ENCODE measurements at places on chromosomes 16 and 17.

- no peak for DNase-seq
These were observed 10.6 kb downstream of the POLR3E start for GRCh38 chr16:22307838-22308237.

DNA sequence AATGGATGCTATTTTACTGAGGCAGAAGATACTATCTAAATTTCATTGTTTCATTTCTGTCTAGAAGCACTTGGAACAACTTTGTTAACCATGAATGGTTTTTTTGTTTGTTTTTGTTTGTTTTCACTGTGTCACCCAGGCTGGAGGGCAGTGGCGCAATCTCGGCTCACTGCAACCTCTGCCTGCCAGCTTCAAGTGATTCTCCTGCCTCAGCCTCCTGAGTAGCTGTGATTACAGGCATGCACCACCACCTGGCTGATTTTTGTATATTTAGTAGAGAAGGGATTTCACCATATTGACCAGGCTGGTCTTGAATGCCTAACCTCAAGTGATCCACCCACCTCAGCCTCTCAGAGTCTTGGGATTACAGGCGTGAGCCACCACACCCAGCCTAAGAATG, 40.5 kb downstream of the ABHD15 start:
- DNase-seq = no peak

DNA sequence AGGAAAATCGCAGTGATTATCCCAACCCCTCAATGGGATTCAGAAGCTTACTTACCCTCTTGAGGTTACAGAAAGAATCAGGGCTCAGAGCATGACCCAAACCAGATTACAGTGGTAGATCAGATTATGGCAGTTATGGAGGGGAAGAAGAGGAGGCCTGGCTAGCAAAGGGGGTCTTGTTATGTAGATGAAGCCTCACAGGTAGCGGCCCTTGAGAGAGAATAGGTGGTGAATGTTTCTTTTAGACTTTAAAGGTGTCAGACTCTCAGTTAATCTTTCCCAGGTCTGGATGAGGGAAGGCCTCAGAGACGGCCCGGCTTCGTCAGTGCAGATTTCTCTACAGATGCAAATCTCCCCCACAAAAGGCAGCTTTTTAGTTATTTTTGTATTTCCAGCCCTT, 15.6 kb downstream of the RNF112 start:
- no peak for DNase-seq

- no peak for DNase-seq
These were observed 45.9 kb downstream of the ABAT start for GRCh38 chr16:8720080-8720966.

- DNase-seq = no peak
These were observed 17.1 kb downstream of the NME3 start for GRCh38 chr16:1754204-1754603.

GRCh38 chr17:8806926-8807550, 7.9 kb upstream of the MFSD6L start:
- DNase-seq = no peak

DNA sequence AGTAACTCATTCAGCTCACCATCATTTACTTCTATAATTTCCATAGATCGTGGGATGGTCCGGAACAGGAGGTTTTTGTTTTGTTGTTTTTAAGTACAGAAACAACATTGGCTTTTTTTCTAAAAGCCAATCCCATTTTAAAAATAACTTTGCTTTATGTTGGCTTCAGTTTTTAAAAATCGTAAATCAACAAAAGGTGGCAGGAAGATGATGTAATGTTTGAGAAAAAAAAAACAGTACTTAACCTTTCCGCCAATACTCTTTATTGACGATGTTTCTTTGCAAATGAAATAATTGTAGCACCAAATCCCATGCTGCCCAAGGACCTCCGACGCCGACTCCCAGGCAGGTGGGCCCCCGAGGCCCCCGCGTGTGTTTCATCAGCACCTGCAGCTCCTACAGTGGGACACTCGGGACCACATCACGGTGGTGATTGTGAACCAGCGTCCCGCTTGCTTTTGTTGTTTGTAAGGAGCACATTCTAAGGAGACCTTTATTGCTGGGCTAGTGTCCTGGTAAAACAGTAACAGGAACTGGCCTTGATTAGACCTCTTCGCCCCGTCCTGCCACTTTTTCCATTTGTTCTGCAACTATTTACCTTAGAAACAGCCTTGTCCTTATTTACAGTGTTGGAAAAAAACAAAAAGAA, 140.2 kb upstream of the CHMP6 start:
- DNase-seq = no peak

DNA sequence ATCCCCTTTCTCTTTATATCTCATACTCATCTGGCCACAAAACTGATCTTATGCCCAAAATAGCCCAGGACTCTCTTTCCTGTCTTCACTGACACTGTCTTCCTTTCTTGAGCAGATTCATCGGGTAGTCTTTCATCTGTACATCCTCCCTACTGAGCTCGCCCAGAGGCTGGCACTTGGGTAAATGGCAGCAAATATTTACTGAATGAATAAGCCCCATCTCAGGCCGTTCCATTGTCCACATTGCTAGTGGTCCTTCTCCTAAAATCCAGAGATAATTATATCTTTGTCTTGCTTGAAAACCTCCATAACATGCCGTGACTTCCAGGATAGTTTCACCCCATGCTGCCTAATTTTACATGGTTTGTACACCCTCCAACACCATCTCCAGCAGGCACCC, 158.1 kb upstream of the SDK2 start:
- no peak for DNase-seq

GRCh38 chr16:2473446-2473926, 1.4 kb upstream of the TBC1D24 start:
- no peak for DNase-seq

DNA sequence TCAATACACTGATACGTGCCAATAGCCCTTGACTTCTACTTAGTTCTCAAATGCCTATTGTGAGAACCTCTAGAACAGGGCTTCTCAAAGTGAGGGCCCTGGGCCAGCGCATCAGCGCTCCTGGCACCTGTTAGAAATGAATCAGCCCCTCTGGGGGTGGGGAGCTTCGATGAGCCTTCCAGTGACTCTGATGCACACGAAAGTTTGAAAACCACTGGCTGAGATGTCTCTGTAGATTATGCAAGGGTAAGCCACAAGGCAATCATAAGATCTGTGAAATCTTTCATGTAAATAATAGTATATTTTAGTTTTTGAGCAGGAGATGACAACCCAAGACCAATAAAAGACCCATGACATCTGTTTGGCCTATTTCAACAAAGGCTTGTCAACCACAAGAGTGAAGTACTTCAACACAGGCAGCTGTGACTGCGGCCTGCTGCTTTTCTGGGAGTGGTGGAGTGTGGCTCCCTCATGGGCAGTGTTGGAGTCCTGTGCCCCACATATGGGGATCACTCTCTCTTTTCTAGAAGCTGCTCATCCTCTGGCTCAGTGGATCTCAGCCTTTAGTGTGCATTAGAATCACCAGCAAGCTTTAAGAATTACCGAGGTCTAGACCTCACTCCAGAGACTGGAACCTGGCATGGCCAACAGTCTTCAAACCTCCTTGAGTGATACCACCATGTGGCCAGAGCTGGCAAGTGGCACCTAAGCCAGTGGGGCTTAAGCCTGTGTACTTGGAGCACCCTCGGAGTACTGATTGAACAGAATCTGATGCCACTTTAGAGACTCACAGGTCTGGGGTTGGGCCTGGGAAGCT, 5.8 kb downstream of the MTHFSD start:
- DNase-seq = no peak

DNA sequence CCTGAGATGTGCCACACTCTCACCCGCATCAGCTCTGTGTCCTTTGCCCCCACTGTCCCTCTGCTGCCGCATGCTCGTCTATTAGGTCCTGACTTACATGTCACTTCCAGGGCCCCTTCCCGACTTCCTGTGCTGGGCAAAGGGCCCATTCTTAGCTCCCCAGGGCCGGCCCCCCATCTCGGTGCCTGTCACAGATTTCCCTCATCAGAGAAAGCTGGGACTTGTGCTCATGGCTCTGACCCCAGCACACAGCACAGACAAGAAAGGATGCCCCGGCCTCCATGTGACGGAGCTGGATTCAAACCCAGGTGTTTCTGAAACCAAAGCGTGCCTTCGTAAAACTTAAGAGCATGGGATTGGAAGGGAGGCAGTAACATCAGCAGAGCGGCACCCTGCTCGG, 5.9 kb upstream of the MAPK7 start:
- no peak for DNase-seq

DNA sequence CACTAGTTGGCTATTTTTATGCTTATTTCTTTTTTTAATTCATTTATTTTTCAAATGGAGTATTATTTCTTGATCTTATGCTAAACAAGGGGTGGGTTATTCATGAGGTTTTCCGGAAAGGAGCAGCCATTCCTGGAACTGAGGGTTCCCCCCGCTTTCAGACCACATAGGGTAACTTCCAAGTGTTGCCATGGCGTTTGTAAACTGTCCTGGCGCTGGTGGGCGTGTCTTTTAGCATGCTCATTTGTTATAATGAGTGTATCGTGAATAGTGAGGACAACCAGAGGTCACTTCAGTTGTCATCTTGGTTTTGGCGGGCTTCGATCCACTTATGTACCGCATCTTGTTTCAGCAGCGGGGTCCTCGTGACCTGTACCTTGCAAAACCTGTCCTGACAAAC, 29.6 kb upstream of the ASGR2 start:
- DNase-seq = no peak

DNA sequence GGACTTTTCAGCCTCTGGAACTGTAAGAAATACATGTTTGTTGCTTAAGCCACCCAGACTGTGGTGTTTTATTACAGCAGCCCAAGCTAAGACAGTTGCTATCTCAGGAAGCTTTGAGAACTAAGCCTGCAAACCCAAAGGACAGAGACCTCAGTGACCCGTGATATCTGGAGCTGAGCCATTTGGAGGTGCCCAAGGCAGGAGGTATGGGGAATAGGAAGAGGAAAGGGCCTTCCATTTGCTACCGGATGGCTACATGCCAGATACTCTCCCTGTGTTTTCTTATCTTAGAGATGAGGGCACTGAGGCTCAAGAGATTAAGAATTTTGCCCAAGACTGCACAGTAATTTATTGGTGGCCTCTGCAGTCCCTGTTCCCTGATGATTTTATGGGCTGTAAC, 622.1 kb upstream of the CDH5 start:
- DNase-seq = no peak

- no peak for DNase-seq
These were observed 949 bp upstream of the SPAG7 start for GRCh38 chr17:4968486-4969046.

- no peak for DNase-seq
These were observed 548 bp downstream of the TBX2 start for GRCh38 chr17:61400066-61400716.

- no peak for DNase-seq
These were observed 279.5 kb downstream of the SEC14L1 start for GRCh38 chr17:77420095-77420803.

DNA sequence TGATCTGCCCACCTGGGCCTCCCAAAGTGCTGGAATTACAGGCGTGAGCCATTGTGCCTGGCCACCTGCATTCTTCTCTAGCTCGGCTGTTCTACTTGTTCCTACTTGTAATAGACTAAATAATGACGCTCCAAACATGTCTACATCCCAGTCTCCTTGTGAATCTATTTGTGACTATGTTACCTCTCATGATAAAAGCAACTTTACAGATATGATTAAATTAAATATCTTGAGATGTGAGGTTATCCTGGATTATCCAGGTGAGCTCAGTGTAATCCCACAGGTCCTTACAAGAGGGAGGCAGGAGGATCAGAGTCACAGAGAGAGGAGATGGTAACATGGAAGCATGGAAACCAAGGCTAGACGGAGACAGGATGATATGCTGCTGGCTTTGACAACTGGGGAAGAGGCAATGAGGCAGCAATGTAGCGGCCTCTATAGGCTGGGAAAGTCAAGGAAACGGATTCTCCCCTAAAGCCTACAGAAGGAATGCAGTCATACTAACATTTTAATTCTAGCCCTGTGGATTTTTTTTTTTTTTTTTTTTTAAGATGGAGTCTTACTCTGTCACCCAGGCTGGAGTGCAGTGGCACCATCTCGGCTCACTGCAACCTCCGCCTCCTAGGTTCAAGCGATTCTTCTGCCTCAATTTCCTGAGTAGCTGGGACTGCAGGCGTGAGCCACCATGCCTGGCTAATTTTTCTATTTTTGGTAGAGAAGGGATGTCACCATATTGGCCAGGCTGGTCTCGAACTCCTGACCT, 5.0 kb upstream of the LASP1 start:
- DNase-seq = no peak

DNA sequence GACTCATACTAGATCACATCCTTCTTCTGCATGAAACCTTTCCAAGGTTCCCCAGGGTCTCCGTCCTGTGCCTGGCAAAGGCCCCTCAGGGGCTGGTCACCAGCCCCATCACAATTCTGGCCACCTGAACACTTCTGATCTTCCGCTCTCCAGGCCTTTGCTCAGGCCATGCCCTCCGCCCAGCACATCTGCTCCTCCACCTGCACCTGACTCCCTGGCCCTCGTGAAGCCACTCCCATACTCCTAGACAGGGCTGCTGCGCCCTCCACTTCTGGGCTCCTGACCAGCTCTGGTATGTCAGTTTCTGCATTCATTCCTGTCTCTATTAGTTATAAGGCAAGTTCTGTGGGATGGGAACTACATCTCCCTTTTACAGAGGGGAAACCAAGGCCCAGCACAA, 1.9 kb upstream of the MYL11 start:
- DNase-seq = no peak

DNA sequence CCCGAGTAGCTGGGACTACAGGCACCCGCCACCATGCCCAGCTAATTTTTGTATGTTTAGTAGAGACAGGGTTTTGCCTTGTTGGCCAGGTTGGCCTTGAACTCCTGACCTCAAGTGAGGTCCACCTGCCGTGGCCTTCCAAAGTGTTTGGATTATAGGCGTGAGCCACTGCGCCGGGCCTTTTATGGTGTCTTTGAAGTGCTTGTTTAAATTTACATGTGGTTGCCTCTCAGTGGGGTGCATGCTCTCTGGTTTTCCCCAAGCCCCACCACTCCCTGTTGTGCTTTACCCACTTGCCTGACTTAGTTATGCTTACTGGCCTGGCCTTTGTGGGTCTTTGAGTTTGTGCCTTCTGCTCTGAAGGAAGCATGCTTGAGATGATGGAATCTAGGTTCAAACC, 132.0 kb downstream of the PRKCB start:
- no peak for DNase-seq

- no peak for DNase-seq
These were observed 2.5 kb downstream of the RSPRY1 start for GRCh38 chr16:57188711-57189002.

- DNase-seq = no peak
These were observed 10.3 kb downstream of the ZNF18 start for GRCh38 chr17:11986942-11987329.

DNA sequence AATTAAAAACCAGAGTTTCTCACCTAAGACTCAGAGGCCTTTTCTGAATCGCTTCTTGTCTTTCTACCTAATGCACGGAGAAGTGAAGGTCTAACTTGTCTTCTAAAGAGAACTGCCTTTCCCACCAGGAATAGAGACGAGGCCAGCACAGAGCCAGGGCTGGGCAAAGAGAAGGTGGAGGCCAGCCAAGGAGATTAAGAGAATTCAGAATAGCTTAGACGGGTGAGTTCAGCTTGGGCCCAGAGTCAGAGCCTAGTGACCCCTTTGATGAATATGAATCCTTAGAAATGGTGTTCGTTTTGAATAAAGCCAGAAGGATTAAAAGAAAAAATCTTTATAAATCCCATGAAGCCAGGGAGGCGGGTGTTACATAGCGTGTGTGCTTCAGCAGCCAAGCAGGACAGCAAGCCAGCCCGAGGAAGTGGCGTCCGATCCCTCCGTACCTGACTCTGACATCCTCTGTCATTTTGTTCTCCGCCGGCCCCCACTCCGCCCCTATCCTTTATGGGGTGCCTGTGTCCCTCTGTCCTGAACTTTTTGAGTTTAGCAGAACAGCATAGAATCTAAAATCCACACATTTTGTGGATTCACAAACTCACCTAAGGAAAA, 7.4 kb downstream of the GSG1L2 start:
- no peak for DNase-seq
